ENCODE measurements at places on chromosomes 5 and 9.
A peak's percentile ranks its signal among the peaks of the same experiment; 100 is the strongest.

DNA sequence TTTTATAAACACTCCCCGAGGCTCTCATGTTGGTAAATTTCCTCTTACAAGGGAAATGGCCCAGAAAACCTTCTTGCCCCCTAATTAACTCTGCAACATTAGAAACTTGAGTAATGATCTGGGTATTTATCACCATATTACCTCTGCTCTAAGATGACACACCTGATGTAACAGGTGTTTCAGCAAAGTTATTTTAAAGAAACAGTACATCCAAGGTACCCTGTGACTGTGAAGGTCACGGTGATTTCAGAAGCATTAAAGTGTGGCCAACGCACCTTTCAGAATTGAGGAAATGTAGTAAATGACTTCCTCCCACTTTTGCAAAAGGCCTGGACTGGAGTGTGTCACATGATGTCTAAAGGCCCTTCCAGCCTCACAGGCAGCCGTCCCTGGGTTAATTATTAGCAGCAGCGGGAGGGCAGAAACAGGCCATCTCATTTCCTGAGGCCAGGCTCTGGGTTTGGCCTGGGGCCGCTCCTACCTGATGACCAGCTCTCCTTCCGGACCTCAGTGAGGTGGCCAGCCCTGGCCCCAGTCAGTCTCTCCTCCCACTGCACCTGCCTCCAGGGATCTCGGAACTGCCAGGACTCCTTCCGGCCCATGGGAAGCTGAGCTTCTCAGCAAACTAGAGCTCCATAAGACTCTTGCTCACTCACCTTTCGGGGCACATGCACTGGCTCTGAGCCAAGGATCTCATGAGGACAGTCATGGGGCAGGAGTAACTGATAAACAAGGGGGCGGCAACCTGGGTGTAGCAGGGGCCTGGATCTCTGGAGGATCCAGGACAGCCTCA is 20.7 kb downstream of the PTPN3 start:
- no peak for DNase-seq

GRCh38 chr9:120100595-120100994 is 479.4 kb downstream of the CDK5RAP2 start:
- DNase-seq: no peak

- no peak for DNase-seq
Measured at GRCh38 chr9:37029776-37030610, 4.1 kb downstream of the PAX5 start.

GRCh38 chr9:134055981-134056461 is 11.8 kb downstream of the BRD3 start:
- peak; percentile 94 for DNase-seq

- no peak for DNase-seq
Measured at GRCh38 chr5:81948349-81948748, 23.5 kb upstream of the ATG10 start.

DNA sequence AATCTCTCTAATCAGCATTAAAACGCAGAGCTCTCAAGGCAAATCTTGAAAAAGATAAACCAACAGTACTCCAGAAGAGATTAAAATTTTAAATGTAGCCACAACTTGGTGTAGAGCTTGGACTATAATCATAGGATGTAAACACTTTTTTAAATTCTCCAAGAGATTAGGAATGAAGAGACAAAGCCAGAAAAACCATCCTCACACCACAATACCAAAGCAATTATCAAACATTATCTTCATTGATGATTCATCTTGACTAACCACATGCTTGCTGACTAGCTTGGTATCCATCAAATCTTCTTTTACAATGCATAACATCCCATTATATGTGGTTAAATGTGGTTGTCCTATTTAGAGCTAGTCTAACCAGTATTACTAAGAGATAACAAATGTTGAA is 815.1 kb downstream of the TLE1 start:
- DNase-seq: no peak

DNA sequence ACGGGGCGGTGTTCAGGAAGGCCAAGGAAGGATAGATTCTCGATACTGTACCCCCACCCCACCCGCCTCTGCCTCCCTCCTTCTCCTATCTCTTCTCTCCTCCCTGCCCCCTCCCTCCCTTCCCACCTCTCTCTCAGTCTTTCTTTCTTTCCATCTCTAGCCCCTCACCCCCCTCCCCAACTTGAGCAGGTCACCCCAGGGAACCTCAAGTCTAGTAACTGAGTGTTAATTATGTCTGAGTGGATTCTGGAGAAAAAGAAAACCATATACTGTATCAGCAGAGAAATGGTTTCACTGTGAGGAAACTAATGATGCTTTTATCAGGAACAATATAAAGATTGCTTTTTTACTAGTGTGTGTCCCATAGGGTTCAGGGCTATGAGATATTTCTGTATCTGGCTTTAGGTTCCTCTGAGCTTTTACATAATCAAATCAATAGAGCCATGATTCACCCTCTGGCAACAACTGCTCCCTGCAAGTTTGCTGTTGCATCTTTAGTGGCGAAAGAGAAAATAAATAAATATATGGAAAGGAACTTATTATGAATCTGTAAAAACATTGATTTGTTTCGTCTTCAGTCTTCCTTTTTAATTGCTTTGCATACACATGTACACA is 639.7 kb downstream of the CCDC171 start:
- no peak for DNase-seq

- peak; percentile 91 for DNase-seq
Measured at GRCh38 chr9:95143591-95144561, 173.6 kb downstream of the FANCC start.

DNA sequence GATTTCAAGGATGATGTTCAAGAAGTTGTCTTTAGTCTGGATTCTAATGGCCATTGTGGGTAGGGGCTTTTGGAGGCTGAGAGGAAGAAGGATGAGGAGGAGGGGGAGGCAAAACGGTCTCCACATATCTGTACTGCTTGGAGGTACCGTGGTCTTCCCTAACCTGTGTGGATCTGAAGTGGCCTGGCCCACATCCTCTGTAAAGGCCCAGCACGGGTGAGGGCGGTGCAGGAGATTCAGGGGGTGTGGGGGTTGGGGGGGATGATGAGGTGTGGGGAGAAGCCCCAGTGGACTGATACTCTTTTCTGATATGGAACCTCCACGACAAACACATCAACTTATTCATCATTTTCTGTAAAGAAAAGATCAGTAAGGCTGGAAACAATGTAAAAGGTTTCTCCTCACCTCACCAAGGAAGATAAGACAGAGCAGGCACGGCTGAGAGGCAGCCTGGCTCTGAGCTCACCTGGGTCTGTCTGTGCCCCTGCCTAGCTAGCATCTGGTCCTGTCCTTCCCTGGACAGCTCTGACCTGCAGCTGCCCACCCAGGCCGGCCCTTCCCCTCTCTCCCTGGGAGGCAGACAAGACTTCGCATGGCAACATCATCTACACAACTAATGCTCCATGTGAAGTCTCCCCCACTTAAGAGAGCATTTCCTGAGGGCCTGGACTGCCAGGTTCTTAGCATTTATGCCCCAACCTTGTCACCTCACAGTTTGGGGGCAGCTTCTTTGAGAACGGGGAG is 5.6 kb upstream of the IL3 start:
- no peak for DNase-seq

DNA sequence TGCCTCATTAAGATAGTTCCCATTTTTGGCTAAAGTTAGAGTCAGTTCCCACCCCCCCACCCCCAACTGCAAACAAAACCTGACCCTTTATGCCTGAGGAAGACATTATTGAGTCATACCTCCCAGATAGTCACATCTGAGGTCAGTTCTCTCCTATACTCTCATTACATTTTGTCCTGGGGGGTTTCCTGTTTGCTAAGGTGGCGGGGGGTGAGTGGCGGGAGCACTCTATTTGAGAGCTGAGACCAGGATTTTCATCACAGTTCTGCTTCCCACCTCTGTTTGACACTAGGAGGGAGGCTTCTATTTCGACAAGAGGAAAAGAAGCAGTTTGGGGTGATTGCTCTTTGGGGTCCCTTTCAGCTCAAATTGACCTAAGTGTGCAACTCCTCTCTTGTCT is 59.4 kb upstream of the ICE1 start:
- DNase-seq: no peak

GRCh38 chr9:86943201-86944113 is 3.8 kb downstream of the GAS1 start:
- DNase-seq: no peak

DNA sequence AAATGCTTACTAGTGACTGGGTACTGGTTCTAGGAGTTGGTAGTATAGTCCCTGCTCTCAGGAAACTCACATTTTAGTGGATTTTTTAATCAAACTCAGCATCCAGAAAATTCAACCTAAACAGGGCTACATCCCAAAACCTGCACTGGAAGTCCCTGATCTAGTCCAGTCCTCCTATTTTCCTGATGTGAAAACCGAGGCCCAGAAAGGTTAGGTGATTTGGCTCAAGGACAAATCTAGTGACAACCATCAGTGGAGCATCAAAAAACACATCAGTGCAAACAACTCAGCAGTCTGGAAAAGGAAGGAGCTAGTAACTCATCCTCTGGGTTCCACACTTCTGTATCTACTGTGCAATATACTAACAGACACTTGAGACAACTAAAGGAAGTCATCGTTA is 38.2 kb downstream of the SERINC5 start:
- no peak for DNase-seq

- DNase-seq: no peak
Measured at GRCh38 chr5:14569948-14570691, 11.5 kb upstream of the OTULINL start.

DNA sequence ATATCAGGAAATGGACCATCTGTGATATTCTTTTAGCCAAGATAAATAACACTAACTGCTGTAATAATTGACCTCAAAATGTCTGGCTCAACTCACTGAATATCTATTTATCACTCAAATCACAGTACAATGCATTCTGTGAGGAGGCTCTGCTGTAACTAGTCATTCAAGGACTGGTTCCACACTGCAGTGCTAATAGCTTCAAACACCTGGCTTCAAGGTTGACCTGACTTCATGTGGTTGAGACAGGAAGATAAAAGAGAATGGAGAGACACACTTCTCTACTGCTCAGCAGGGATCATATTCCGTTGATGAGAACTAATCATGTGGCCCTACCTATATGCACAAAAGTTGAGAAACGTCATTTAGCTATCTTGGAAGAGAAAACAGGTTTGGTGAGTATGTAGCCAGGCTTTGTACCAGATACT is 3.4 kb upstream of the RHOBTB3 start:
- DNase-seq: no peak

- no peak for DNase-seq
Measured at GRCh38 chr9:89985068-89985467, 380.3 kb downstream of the GADD45G start.

GRCh38 chr5:21219251-21219650 is 1231.3 kb upstream of the CDH18 start:
- no peak for DNase-seq

- no peak for DNase-seq
Measured at GRCh38 chr5:16066810-16067209, 112.8 kb downstream of the MARCHF11 start.

- no peak for DNase-seq
Measured at GRCh38 chr5:36728697-36729543, 122.5 kb downstream of the SLC1A3 start.

DNA sequence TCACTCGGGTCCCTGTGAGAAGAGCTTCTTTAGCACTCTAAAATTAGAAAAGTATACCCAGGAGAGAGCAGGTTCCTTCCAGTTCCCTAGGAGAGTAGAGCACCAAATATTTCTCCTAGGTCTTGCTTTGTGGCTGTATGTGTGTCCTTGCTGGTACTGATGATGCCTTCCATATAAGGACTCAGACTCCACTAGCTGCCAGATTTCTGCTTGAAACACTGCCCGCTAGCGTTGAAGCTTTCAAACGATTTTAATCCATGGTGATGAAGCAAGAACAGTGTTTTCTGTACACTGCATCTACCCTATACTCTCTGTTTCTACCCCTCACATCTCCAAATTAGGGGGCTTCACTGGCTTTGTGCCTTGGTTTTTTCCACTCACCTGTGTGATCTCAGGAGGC is 2.4 kb upstream of the SMC2 start:
- DNase-seq: no peak

DNA sequence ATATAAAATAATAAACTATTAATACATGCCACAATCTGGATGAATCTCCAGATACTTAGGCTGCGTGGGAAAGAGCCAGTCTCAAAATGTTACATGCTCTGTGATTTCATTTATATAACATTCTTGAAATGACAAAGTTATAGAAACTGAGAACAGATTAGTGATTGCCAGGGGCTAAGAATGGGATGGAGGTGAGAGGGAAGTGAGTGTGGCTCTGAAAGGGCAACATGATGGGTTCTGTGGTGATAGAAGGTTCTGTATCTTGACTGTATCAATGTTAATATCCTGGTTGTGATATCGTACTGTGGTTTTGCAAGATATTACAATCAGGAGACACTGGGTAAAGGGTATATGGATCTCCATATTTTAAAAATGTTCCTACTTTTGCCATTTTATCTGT is 50.7 kb downstream of the SPEF2 start:
- no peak for DNase-seq

GRCh38 chr9:78590068-78590467 is 293.1 kb downstream of the PSAT1 start:
- no peak for DNase-seq

GRCh38 chr9:86722706-86723075 is 224.6 kb downstream of the GAS1 start:
- no peak for DNase-seq

DNA sequence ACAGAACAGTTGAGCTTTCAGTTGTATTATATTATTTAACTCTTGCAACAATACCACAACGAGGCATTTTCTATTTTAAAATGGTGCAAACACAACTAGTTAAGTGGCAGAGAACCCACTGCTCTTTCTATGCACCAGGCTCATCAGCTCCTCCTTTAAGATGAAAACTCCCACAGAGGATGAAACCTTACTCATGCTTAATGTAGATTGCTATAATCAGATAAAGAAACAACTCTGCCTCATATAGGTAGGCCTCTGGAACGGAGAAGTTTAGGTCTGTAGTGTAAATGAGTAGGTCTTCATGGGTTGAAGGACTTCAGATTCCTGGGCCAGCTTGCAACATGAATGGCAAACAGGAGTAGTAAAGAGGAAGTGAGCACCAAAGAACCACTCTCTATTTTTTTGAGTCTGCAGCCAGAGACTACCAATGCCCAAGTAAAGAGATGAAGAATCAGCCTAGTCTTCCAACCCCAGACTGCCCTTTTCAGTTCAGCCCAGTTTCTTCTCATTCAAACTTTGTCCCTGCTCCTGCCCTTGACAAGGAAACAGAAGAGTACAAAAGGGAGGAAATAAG is 33.9 kb downstream of the HACD4 start:
- no peak for DNase-seq

DNA sequence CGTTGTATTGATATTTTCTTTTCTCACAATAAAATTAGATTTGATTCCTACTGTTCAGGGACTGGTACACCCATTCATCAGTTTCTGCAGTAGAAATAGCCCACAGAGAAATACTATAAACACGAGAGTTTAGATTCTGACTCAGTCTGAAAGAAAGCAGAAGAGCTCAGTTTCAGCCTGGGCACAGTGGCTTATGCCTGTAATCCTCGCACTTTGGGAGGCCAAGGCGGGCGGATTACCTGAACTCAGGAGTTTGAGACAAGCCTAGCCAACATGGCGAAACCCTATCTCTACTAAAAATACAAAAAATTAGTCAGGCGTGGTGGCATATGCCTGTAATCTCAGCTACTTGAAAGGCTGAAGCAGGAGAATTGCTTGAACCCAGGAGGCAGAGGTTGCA is 8.6 kb downstream of the ITK start:
- DNase-seq: no peak

GRCh38 chr5:159171274-159171673 is 38.1 kb downstream of the RNF145 start:
- DNase-seq: no peak
